ENCODE measurements at places on chromosomes 1 and 21. TPM values are rescaled to one million over a fixed set of nuclear protein-coding genes. Genes with fewer than 3 reads are reported as not detected.

DNA sequence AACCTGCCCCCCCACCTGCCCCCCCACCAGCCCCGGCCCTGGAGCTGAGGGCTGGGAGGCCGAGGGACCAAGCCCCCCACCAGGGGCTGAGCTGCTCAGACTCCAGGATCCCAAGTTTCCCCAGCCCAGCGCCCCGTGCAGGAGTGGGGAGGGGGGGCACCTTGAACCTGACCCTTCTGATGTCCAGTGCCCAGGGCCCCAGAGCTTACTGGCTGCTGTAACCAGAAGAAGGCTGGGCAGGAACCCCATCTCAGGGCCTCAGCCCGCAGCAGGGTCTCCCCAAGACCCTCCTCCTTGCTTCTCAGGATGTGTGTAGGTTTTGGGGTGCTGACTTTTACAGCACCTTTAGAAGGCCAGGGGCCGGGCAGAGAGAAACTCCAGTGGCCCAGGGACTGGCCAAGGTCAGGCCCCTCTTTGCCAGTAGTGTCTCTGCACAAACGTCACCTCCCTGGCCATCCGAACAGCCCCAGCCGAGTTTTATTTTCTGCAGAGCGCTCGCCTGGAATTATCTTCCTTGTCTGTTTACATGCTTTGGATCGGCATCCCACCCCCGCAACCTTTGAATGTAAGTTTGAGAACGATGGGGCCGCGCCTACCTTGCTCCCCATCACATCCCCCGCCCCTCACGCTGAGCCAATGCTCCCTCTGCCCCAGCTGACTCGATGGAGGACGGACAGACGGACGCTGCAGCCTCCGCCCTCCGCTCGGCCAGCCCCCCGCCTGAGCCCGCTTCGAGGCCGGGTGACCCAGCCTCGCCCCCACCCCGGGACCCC, 70.1 kb upstream of the CASZ1 start:
- peak overlapping the region; percentile 58 for H3K4me3 ChIP-seq
- DNase-seq = no peak
- H3K27ac ChIP-seq = no peak overlapping the region
- peaks cover 13% of the 10 kb centered on the region for H3K4me1 ChIP-seq
- no peaks in the 10 kb centered on the region for H3K27me3 ChIP-seq

The PRKAA2 gene
- 1.9 TPM for total RNA-seq

The CD1D gene
- total RNA-seq = 1.0 TPM

- no peaks in the 10 kb centered on the region for H3K27me3 ChIP-seq
- DNase-seq = no peak
- no peak overlapping the region for H3K4me3 ChIP-seq
Observed at GRCh38 chr21:39196310-39196709, 13.1 kb upstream of the PSMG1 start.
